Psoas muscle (tissue), 8 donors: ENCODE measurements at places on chromosomes 5 and 9.
A peak's percentile ranks its signal among the peaks of the same experiment; 100 is the strongest.

GRCh38 chr5:152688561-152689249 lies 283.6 kb upstream of the NMUR2 start:
- DNase-seq: no peak

- DNase-seq: no peak
These were observed 228.1 kb downstream of the FSTL4 start for GRCh38 chr5:133384120-133384855.

GRCh38 chr5:172834415-172835289 lies 601 bp downstream of the ERGIC1 start:
- no peak for DNase-seq

- no peak for DNase-seq
These were observed 12.9 kb upstream of the NPR2 start for GRCh38 chr9:35778496-35778895.

DNA sequence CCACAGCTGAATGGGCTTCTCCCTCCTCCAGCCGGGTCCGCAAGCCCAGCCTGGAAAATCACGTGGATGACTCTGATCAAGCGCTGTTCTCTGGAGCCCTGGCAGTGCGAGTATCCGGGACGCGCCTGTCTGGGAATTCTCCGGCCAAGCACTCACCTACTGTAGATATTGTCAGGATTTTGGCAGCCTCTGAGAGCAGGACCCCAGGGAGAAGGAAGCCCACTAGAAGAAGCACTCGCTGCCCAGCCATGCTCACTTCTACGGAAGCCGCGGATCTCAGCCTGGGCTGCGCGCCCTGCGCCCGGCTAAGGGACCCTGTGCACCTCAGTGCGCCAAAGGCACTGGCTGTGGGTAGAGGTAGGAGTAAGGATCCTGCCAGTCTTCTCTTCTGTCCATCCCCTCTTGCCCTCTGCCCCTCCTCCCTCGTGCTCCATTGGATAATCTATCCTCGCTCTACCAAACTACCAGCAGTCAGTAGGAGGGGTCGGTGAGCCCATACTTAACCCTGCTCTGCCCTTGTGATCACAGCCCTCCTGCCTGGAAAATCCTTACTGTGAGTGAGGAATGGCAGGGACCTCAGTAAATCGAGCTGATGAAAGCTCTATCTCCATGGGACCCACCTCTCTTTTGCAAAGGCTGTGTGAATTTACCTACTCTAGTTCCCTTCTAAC lies at the start of gene UGT3A2:
TSS of gene UGT3A2 (minus strand) at position 343 of the 671 bp plus-strand sequence. CDS start at position 250, 93 bp downstream.
- DNase-seq: peak; percentile 49

GRCh38 chr5:100772006-100772405 lies 131.1 kb downstream of the ST8SIA4 start:
- DNase-seq: no peak

GRCh38 chr9:5854063-5854790 lies 21.3 kb upstream of the ERMP1 start:
- no peak for DNase-seq

DNA sequence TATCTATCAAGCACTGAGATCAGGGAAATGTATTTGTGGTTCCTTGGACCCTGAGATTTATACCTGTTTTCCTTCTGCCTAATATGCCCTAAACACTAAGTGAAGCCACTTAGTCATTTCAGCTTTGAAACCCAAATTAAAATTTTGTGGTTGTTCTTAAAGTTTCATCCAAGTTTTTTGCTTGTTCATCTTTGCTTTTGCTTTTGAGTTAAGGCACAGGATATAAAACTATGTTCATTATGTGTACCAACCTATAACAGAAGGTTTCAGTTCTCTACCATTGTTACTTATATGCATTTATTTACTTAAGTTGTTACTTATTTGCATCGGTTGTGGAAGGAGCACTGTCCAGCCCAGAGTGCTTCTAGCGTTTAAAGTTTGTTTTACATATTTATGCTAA lies 382.3 kb downstream of the PTPRD start:
- DNase-seq: no peak

- no peak for DNase-seq
These were observed 1.5 kb downstream of the RNF44 start for GRCh38 chr5:176535664-176536131.

DNA sequence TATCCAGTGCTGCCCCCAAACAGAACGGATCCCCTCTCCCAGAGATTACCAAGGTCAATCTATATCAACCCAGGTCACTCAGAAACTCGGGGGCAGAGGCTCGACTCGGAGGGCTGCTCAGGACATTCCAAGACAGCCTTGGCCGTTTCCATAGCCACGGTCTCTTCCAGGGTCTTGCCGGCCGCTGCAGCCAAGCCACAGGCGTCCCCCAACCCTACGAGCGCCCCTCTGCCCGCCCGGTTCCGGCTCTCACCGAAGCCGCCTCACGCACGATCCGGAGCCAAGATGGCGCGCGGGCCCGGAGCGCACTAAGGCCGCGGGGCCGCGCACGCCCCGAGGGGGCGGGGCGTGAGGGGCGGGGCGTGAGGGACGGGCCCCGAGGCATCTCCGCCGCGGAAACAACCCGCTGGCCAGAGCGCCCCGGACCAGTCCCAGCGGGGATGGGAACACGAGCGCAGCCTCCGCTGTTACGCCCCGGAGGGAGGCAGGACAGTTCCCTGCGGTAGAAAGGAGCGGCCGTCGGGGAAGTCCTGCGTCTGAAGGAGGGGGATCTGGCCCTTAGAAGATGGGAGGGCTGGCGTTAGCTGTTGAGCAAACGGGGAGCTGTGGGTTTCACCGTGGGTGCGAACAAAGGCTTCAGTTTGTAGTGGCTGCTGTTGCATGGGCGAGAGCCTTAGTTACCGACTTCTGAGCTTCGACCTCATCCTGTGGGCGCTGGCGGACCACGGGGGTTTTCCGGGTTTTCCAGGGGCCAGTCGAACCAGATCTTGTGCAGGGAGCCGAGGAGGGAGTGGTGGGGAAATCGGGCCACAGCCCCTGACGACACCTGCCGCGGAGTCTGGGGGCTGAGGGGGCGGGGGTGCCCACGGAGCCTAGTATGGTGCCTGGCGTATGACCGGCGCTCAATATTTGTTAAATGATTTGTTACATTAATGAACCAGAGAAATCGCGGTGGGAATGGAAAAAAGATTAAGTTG lies at the start of gene RPP25L:
TSS of gene RPP25L (minus strand) at position 287 of the 977 bp plus-strand sequence. CDS start 801 bp downstream, outside the sequence.
- peak; percentile 90 for DNase-seq

DNA sequence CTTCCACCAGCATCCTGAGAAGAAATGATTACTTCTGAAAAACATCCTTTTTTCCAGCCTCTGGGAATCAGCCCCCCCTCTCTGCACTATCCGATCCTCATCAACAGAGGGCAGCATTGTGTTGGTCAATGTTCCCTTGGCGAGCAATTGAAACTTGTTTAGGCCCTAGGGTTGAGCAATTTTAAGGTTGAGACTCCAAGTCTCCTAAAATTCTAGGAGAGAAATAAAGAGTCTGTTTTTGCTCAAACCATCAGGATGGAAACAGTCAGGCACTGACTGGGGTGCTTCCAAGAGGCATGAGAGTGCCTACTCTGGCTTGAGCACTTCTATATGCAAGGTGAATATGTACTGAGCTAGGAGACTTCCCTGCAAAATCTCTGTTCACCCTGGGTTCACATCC lies 12.4 kb upstream of the CYFIP2 start:
- DNase-seq: no peak

GRCh38 chr9:134213881-134214341 lies 49.5 kb upstream of the RNU6ATAC start:
- DNase-seq: peak; percentile 46

DNA sequence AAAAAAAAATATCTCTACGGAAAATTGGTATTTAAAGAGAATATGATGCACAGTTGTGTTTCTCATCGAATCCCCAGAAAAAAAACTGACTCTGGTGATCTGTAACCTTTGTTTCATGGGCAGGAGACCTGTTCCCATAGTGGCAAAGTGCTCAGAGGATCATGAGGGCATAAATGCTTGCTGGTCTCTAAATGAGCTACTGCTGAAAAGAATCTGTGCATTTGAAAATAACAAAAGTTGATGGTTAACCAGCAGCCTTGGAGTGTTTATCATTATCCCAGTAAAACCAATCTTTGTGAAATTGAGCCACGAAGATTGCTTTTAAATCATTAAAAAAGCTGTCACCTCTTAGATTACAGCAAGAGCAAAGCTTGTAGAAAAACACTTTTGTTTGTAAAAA lies 775.4 kb downstream of the MTRR start:
- no peak for DNase-seq

DNA sequence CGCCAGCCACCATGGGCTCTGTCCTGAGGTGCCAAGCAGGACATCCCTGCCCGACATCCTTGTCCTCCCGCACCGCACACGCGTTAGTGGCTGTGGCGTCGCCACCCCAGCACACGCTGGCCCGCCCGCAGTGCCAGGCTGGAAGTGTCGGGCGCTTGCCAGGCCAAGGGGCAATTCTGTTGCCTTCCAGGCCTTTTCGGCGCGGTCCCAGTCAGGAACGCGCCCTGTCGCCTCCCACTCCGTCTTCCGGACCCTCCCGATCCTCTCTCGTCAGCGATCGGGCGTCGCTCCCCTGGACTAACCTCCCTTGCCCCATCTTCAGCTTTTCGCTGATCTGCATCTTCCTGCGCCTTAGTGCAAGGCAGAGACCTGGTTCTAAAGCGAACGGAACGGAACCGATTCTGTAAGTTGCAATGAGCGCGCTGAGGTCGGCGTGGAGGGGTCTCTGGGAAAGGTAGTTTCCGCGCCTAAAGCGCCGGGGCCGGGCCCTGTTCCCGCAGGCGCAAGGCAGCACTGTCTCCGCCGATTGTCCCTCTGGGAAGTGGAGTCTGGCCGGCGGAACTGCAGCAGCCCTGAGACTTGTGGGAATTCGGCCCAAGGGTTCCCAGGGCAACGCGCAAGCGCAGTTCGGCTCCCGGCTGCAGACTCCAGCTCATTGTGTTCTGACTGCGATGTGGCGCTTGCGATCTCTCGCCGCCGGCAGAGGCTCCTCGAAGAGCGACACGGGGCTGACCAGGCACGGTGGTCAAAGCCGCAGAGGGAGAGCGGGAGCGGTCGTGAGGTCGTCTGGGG lies at the start of gene ZNF454:
TSS of gene ZNF454 (plus strand) at position 630 of the 792 bp plus-strand sequence. CDS start 1,594 bp downstream, outside the sequence.
- peak; percentile 86 for DNase-seq

- DNase-seq: no peak
These were observed 9.1 kb downstream of the EGFL7 start for GRCh38 chr9:136671646-136672430.

GRCh38 chr5:42974536-42974935 lies 65.6 kb downstream of the ANXA2R start:
- no peak for DNase-seq

- DNase-seq: no peak
These were observed 223.4 kb downstream of the NPR3 start for GRCh38 chr5:32934529-32934928.

- DNase-seq: no peak
These were observed 2007.1 kb downstream of the EFNA5 start for GRCh38 chr5:105663671-105664070.

GRCh38 chr5:16456103-16456832 lies 9.3 kb downstream of the ZNF622 start:
- DNase-seq: peak; percentile 26

GRCh38 chr5:32182463-32183063 lies 8.4 kb upstream of the GOLPH3 start:
- no peak for DNase-seq

DNA sequence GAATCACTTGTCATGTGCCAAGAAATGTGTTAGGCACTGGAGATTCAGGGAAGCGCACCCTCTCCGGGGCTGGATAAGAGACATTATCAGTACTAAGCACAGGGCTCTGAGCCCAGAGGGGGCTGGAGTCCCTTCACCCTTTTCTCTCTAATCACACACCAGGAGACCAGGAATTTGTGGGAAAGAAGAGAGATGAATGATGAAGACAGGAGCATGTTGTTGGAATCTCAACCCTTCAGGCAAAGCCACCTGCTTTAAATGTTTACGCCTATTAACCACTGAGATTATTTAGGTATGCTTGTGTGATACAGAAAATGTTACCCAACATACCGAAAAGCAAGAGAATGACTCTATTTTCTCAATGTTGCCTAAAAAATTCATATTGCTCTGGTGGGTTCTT lies 119.8 kb downstream of the ENTREP1 start:
- no peak for DNase-seq

GRCh38 chr9:93648181-93648580 lies 71.8 kb downstream of the PHF2 start:
- no peak for DNase-seq

DNA sequence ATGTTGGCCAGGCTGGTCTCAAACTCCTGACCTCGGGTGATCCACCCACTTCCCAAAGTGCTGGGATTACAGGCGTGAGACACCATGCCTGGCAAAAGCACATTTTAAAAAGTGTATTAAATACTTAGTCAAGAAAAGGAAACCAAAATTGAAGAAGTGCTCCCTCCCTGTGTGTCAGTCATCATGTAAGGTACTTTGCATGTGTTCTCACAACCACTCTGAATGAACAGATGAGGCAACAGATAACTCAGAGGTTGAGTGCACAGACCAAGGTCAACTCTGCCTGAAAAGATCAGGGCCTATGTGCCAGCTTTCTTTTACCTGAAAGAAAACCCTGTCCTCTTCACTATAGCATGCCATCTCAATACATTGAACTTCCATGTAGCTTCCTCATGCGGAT lies 289.7 kb downstream of the MRPS30 start:
- DNase-seq: no peak

DNA sequence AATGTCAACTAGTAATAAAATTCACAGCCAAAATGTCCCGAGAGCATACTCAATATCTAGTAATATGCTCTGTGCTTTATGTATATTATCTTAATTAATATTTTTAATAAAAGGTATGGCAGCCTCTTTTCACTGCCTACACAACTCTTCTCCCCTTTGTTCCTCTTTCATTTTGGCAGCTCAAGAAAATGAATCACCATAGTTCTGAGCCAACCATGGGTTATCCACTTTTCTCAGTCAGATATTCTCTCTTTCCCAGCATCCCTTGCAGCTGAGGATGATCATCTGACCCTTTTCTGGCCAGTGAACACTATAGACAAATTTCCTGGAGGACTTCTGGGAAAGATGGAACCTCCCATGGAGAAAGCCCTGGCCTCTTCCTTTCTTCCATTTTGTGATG lies 8.2 kb upstream of the DOCK8 start:
- no peak for DNase-seq

- no peak for DNase-seq
These were observed 930 bp downstream of the ANKS6 start for GRCh38 chr9:98795295-98795955.

- no peak for DNase-seq
These were observed 82.1 kb upstream of the IL33 start for GRCh38 chr9:6133346-6134063.

DNA sequence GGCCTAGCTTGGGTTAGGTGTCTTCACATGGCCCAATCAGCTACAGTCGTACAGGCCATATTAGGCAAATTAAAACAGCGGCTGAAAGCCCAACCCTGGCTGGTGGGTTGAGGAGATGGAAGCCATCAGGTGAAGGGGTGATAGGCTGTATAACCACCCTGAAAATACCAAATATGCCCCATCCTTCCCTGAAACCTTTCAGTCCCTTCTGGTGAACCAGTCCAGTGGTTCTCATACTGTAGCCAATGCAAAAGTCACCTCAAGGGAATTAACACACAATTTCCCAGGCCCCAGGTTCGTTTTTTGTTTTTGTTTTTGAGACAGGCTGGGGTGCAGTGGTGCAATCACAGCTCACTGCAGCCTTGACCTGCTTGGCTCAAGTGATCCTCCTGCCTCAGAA lies 19.8 kb upstream of the KCNV2 start:
- DNase-seq: no peak

DNA sequence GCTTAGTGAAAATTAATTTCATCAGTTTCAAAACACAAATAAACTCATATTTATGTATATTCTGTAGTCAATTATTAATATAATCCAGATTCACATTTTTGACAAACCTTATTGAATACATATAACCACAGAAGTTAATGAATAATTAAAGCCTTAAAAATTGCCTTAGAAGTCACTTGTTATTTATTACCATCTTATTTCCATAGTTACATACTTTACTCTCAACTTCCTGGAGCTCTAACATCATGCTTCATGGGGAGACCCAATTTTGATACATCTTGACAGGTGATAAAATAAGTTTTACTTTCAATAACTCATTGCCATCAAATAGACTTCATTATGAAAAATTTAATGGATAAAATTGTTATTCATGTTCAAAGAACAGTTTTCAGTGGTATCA lies 1038.7 kb downstream of the PTPRD start:
- DNase-seq: no peak
